Stimulated activated CD4-positive, alpha-beta T cell treated with anti-CD3 and anti-CD28 coated beads, Interleukin-2, amount 100 ng/mL, for 4 hours (primary cell): ENCODE measurements at places on chromosomes 13 and 19.

DNA sequence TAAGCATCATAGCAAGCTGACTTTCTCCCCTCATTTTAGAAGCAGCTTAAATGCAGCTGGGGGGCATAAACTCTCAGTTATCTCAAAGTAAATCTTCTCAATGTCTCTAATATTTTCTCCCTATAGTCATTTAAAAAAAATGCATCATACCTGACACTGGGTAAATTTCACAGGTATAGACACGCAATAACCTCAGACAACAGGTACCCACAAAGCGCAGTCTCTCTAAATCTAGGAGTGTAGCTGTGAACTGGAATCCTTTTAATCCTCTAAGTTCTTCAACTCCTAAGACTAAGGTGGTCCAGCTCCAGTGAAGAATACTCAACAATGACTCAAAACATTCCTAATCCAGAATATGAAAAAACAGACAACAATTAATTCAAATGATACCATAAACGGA, 141.2 kb downstream of the MYCBP2 start:
- DNase-seq = no peak

DNA sequence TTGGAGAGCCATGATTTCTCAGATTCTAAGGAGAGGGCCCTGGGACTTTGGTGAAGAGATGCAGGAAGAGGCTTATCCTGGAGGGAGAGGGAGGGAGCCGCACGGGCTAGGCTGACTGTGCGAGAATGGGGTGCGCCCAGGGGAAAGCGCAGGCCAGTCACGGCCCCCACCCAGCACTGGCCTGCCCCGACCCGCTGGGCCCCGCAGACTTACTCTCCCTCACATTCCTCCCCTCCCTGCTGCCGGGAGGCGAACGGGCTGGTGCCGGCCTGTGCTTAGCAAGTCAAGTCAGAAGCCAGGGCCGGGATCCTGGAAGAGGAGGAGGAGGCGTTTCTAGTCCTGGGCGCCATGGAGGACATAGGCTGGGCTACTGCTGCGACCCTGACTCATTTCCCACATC, 120.0 kb downstream of the CRYL1 start:
- DNase-seq = no peak

- DNase-seq = no peak
Observed at GRCh38 chr13:50291611-50292010, 276.4 kb downstream of the KCNRG start.

- DNase-seq = no peak
Observed at GRCh38 chr19:13742756-13743155, 21.6 kb upstream of the MRI1 start.

DNA sequence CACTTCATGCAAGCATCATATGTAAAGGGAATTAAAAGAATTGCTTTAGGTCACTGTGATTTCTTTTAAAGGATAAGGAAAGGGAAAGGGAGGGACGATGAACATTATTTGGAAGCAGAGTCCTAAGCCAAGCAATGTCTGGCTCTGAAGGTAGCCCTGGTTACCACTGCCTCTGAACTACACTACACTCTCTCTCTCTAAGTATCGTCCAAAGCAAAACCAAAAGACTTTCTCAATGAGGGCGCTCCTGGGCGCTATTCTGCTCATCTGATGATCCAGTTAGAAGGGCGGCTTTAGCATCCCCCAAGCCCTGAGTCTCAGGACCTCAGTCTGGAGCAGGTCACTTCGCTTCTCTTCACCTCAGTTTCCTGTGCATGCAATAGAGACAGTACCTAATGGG, 26.2 kb downstream of the FOXO1 start:
- DNase-seq = no peak

DNA sequence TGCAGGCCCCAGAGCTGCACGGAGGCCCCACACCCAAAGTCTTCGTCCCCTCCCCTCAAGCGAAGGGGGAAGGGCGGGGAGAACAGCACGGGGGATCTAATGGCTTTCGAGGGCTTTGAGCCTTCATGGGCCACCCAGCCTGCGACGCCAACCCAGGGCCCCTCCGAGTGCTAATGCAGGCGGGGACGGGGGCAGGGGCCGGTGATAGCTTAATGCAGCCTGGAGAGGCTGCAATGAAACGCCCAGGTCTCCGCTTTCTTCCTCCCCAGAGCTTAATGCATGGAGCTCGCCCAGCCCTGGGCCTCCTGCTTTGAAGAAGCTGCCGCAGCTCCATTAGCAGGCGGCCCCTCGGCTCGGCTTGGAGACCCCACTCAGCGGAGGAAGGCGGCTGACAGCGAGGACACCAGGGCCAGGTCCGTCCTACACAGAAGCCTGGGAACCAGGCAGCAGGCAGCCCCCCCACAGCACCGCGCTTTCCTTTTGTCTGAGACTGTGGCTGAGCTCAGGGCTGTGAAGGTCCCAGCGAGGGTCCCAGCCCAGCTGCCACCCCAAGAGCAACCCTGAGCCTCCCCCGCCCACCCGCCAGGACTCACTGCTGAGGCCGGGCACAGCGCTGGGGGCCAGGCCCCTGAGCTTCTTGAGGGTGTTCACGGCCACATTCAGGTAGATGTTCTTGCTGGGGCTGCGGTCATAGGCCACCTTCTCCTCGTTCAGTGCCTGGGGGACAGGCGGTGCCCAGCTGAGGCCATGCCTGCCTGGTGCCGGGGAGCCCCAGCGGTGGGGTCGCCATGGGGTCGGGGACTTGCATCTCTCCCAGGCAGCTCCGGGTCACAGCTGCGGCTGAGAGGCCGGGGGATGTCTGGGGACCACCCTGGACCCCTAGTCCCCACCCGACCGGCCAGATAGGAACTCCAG, 7.5 kb upstream of the ATP8B3 start:
- no peak for DNase-seq

DNA sequence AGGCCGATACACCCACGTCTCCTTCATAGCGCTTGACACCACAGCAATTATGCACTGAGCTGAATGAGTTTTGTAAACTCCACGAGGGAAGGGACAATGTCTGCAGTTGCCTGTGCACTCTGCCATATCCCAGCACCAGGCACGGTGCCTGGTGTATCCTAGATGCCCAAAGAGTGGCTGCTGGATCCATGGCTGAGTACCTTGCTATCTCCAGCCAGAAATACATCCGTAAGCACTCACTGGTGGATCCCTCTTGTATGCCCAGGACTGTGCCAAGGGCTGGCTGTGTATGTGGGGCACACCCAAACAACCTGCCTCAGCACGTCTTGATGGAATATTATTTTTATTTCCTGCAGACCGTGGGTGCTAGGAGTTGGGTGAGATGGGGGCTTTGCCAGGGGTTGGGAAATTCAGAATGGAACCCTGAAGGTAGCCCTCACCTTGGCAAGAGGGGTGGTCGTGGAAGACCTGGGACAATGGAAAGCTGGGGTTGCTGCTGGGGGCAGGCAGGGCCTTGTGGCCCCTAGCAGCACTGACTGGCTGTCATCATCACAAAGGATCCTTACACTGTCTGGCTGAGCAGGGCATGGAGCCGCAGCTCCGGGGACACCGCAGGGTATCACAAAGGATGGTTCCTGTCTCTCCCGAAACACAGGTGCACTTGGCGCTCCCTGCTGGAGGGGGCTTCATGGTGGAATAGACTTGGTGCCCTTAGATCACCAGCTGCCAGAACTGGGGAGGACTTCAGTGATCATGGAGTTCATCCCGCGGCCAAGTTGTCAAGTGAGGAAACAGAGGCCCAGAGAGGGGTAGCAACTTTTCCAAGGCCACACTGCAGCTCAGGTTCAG, 131.3 kb downstream of the URI1 start:
- no peak for DNase-seq

- DNase-seq = no peak
Observed at GRCh38 chr13:89457977-89458376, 1786.8 kb downstream of the SLITRK5 start.

DNA sequence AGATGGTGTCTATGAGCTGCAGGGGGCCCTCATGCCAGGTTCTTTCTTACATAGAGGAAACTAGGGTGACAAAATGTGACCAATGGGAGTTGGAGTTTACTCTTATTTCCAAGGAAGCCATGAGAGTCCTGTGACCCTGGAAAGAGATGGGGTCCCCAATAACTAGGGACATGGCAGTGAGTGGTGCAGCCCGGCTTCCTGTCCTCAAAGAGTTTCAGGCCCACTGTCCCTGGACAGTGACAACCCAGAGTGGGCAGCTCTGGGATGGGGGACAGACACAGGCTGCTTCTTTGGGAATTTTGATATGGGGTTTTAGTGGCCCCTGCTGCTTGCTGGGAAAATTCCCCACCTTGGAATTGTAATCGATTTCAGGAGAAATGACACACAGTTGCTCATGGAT, 8.4 kb upstream of the IGFL1 start:
- no peak for DNase-seq

- no peak for DNase-seq
Observed at GRCh38 chr19:38526430-38526829, 91.3 kb downstream of the MAP4K1 start.

DNA sequence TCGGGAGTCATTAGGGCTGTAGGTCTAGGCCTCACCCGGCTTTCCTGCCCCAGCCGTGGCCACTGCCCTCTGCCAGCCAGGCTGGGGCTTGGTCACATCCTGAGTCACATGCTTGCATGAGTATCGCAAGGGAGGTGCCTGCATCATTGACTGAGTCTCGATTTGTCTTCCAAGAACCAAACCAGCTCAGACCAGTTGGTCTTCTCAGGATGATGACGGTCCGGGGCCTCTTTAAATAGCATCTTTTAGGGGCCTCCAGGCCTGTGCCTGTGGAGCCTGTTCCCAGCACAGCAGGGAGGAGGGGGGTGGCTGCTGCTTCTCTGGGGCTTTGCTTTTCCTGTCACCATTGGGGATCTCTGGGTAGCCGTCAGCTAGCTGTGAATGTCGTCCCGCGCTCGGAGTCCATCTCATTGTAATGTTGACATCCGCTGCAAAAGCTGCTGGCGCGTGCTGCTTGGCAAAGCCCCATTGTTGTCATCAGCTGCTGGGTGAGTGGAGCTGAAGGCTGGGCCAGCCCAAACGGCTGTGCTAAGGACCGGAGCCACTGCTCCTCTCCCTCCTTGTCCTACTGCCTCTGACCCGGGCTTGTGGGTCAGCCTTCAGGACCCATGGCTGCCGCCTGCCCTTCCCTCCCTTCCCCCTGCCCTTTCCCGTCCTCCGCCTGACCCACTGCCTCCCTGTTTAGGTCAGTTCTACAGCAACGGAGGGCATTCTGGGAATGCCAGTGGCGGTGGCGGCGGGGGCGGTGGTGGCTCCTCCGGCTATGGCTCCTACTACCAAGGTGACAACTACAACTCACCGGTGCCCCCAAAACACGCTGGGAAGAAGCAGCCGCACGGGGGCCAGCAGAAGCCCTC, 14.3 kb upstream of the QTRT1 start:
- no peak for DNase-seq

- no peak for DNase-seq
Observed at GRCh38 chr13:20993661-20994440, 67.5 kb downstream of the LATS2 start.

- no peak for DNase-seq
Observed at GRCh38 chr13:98055623-98056022, 87.3 kb upstream of the FARP1 start.

GRCh38 chr19:42051166-42052115, 18.6 kb downstream of the GRIK5 start:
- DNase-seq = no peak

GRCh38 chr13:75327135-75327510, 154.8 kb downstream of the TBC1D4 start:
- no peak for DNase-seq

DNA sequence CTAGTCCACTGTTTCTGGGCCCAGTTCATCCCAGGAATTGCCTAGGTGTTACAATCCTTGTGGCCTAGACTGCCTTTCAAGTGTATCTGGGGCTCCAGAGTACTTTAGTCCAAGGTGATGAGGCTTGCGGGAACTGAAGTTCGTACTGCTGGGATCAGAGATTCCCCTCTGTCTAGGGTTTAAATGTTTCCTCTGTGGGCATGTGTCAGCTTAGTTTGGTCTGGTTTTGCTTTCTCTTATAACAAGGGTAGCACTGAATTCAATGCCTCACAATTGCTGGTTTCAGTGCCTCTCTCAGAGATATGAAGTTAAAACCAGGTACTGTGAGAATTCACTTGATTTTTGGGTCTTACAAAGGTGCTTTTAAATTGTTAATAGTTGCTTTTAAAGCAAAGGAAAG, 30.8 kb downstream of the RGCC start:
- DNase-seq = no peak

DNA sequence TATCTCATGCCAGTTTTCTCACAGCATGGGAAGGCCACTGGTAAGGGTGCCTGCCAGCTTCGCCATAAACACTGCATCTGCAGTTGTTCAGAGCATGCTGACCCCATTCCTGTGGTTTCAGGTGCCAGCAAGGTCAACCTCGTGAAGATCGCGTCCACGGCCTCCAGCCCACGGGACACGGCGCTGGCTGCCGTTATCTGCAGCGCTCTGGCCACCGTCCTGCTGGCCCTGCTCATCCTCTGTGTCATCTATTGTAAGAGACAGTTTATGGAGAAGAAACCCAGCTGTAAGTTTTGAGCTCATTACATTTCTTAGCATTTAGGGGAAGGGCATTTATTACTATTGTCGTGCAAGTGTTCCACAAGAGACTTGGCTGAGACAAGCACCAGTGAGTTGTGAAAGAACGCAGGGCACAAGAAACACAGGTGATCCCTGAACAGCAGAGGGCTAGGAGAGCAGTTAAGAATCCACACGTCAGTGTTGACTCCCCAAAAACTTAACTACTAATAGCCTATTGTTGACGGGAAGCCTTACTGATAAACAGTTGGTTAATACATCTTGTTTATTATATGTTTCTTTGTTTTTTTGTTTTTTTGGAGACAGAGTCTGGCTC, 88.8 kb downstream of the TNFRSF19 start:
- DNase-seq = no peak

DNA sequence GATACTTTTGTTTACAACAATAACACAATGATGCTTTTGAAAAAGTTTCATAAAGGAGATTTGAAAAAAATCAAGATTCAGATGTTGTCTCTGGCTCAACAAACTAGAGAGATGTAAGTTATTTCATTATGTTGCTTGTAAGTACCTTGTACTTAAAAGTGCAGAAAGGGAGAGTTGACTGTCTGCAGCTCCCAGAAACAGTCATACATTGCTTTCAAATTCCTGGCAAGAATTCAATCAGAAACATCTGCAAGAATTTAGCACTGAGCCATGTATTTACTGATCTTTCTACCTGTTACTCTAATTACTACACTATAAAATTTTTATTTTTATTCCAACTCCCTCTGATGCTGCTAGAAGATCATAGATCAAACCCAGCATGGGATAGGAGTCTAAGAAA, 1261.3 kb upstream of the SPRY2 start:
- no peak for DNase-seq

DNA sequence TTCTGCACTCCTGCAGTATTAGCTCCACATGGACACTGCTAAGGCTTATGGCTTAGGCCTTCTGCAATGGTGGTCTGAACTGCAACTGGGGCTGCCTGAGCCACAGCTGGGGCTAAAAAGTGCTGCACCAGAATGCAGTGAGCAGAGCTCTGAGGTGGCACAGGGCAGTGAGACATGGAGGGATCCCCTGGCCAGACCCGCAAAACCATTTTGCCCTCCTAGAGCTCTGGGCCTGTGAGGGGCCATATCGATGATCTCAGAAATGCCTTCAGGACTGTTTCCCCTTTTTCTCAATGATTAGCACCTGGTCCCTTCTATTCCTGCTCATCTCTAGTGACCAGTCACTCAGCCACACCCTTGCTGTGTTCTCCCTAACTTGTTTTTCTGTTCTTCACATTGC, 397.7 kb downstream of the UQCRFS1 start:
- DNase-seq = no peak
